A549 treated with DMSO at 1 μM for 4 hours (cell line): ENCODE measurements at places on chromosomes 5 and 9. TPM values are rescaled to one million over a fixed set of nuclear protein-coding genes. Genes with fewer than 3 reads are reported as not detected.

The GPR21 gene
- total RNA-seq, result not detected in 5 replicates

The LYRM7 gene
- total RNA-seq, result 2.8 to 6.5 TPM (median 3.0 TPM) in 5 replicates

The FRMD3 gene
- 1.5 to 2.7 TPM (median 2.1 TPM) in 5 replicates for total RNA-seq

The HIGD2A gene
- 234 to 275 TPM (median 243 TPM) in 5 replicates for total RNA-seq

The SNCAIP gene
- 0.04 to 0.09 TPM in 2 of 5 replicates, not detected in the others for total RNA-seq

The KCNV2 gene
- total RNA-seq, result not detected in 5 replicates

The SLC25A2 gene
- not detected in 5 replicates for total RNA-seq
